ENCODE measurements at places on chromosomes 7 and 10. TPM values are rescaled to one million over a fixed set of nuclear protein-coding genes. Genes with fewer than 3 reads are reported as not detected.

The GPR85 gene
- not detected for total RNA-seq

The AOC1 gene
- not detected for total RNA-seq

The SLC18A2 gene
- not detected for total RNA-seq

The PDE6C gene
- total RNA-seq = not detected

The MUC3A gene
- not detected for total RNA-seq

The VSTM2A gene
- total RNA-seq = not detected

The CALML5 gene
- total RNA-seq = not detected

The TAS2R41 gene
- not detected for total RNA-seq

The BHLHA15 gene
- 0.57 TPM for total RNA-seq

The EBF3 gene
- not detected for total RNA-seq

The ADAM22 gene
- total RNA-seq = 1.5 TPM

DNA sequence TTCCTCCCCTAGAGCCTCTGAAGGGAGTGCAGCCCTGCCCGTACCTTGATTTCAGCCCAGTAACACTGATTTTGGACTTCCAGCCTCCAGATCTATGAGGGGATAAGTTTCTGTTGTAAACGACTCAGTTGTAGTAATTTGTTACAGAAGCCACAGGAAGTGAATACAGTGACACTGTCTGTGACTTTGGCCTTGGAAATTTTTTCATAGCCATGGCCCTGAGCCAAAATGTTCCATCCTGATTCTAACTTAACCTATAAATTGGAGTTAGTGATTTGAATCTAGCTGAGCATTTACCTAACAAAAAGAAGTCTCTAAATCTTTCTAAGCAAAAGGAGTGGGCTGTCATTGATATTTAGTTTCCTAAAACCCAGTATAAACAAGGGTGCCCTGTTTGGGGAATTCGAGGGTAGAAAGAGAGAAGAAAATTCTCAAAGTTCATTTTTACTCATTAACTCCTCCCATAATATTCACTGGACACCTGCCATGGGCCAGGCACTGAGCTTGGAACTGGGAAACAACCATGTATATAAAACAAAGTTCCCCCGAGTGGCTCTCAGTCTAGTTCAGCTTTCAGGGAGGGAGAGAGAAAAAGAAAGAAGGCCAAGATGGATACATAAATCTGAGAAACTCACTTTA lies 162.3 kb downstream of the SKIDA1 start:
- H3K27me3 ChIP-seq = no peaks in the 10 kb centered on the region
- H3K36me3 ChIP-seq = no peaks in the 10 kb centered on the region
- H3K27ac ChIP-seq = no peak overlapping the region
- H3K4me3 ChIP-seq = no peak overlapping the region
- no peak for DNase-seq
- H3K4me1 ChIP-seq = no peaks in the 10 kb centered on the region

GRCh38 chr7:103833401-103833800 lies 156.1 kb downstream of the RELN start:
- no peaks in the 10 kb centered on the region for H3K36me3 ChIP-seq
- no peak overlapping the region for H3K27ac ChIP-seq
- no peaks in the 10 kb centered on the region for H3K4me1 ChIP-seq
- H3K27me3 ChIP-seq = peaks cover 2% of the 10 kb centered on the region

GRCh38 chr7:151313857-151314256 lies 27.8 kb upstream of the NUB1 start:
- H3K27ac ChIP-seq = no peak overlapping the region
- DNase-seq = no peak
- no peak overlapping the region for H3K4me3 ChIP-seq
- peaks cover 3% of the 10 kb centered on the region for H3K27me3 ChIP-seq

- H3K4me1 ChIP-seq = peaks cover 45% of the 10 kb centered on the region
- no peaks in the 10 kb centered on the region for H3K27me3 ChIP-seq
- H3K27ac ChIP-seq = peak overlapping the region; percentile 73
Observed at GRCh38 chr10:29482591-29483431, 152.0 kb downstream of the SVIL start.

DNA sequence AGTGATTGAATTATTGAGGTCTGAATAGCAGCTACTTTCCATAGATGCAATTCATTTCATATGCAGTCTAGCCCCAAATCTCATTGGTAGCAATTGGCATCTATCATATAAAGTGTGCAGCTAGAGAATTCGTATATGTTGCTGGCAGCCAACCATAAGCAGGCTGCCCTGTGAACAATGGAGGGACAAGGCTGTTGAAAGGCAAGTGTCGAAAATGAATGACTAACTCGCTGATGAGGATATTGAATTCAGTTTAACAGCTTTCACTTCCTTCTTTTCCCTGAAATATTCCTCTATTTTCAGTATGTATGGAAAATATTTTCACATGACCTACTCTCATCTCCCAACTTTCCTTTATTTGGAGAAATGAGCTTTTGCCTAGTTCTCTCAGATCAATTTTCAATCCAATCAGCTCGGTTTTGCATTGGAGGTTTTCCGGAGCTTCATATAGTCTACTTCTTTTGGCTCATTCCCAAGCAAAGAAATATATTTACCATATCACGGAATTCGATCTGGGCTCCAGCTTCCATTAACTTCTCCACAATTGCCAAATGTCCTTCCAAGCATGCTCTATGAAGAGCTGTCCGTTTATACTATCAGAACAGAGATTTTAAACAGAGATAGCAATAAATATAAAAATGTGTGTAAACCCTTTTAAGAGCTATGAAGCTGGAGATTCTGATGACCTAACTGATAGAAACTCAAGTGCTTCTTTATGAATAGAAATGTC lies 3.5 kb downstream of the ANKRD1 start:
- no peak for DNase-seq
- no peaks in the 10 kb centered on the region for H3K36me3 ChIP-seq
- H3K4me1 ChIP-seq = no peaks in the 10 kb centered on the region
- H3K27me3 ChIP-seq = peaks cover 23% of the 10 kb centered on the region
- H3K27ac ChIP-seq = no peak overlapping the region

- no peak overlapping the region for H3K27ac ChIP-seq
- H3K36me3 ChIP-seq = no peaks in the 10 kb centered on the region
- no peaks in the 10 kb centered on the region for H3K4me1 ChIP-seq
- no peak for DNase-seq
- H3K27me3 ChIP-seq = peaks cover 47% of the 10 kb centered on the region
- H3K4me3 ChIP-seq = peak overlapping the region; percentile 26
Observed at GRCh38 chr7:150801946-150802771, 1.6 kb downstream of the TMEM176A start.

- H3K27ac ChIP-seq = no peak overlapping the region
- H3K27me3 ChIP-seq = no peaks in the 10 kb centered on the region
- H3K4me1 ChIP-seq = no peaks in the 10 kb centered on the region
- H3K36me3 ChIP-seq = no peaks in the 10 kb centered on the region
- H3K4me3 ChIP-seq = no peak overlapping the region
Observed at GRCh38 chr10:19911886-19912285, 95.7 kb downstream of the PLXDC2 start.

DNA sequence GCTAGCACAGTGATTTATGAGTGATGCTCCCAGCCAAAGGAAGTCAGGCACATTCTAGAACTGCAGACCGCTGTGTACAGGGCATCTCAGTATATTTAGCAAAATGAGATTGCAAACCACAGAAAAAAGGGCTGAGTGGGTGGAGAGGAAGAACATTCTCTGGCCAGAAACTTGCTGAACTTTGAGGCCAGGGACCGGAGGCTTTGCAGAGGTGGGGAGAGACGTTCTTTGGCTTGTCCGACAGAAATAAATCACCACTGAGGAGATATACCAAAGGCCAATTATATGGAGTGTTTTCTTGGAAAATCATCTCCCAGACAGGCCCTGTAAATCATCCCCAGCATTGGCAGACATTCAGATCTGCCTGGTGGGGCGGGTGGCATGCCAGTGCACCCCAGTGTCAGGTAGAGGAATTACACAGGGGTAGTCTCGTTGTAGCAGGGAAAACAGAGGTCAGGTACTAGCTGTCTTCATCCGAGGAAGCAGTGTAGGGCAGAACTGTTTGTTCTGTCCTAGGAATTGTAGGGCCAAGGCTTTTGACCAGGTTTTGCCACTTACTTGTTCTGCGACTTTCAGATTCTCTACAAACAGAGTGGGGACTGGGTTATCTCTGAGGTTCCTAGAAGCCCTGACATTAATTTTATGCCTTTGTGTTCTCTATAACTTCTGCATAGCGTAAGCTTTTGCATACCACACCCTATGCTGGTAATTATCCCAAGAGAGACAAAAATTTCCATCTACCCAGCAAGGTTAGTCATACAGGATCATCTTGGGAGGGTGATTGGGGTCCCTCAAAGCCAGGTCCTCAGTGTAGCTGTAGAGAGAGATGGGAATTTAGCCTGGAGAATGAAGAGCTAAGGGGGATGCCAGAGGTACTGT lies 655.6 kb downstream of the LRMDA start:
- DNase-seq = no peak
- no peak overlapping the region for H3K27ac ChIP-seq
- no peak overlapping the region for H3K4me3 ChIP-seq
- no peaks in the 10 kb centered on the region for H3K4me1 ChIP-seq
- H3K27me3 ChIP-seq = no peaks in the 10 kb centered on the region

GRCh38 chr7:135355377-135356048 lies 121.9 kb downstream of the STRA8 start:
- H3K27me3 ChIP-seq = peaks cover 8% of the 10 kb centered on the region
- H3K4me3 ChIP-seq = no peak overlapping the region
- no peak overlapping the region for H3K27ac ChIP-seq
- no peaks in the 10 kb centered on the region for H3K36me3 ChIP-seq

- H3K4me1 ChIP-seq = no peaks in the 10 kb centered on the region
- no peak overlapping the region for H3K27ac ChIP-seq
- no peak for DNase-seq
- H3K4me3 ChIP-seq = no peak overlapping the region
- no peaks in the 10 kb centered on the region for H3K36me3 ChIP-seq
Observed at GRCh38 chr7:33806298-33807154, 98.8 kb upstream of the BMPER start.

DNA sequence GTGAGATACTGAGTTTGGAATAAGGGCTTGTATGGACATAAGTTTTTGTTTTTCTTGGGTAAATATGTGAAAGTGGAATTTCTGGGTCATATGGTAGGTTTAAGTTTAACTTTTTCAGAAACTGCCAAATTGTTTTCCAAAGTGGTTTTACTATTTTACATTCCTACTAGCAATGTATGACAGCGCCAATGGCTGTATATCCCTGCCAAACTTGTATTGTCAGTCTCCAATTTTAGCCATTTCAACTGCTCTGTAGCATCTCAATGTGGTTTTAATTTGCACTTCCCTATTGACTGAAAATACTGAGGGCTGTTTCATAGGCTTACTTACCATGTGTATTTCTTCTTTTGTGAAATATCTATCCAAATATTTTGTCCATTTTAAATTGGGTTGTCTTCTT lies 90.5 kb upstream of the ZNF32 start:
- no peaks in the 10 kb centered on the region for H3K36me3 ChIP-seq
- no peaks in the 10 kb centered on the region for H3K4me1 ChIP-seq
- peaks cover 13% of the 10 kb centered on the region for H3K27me3 ChIP-seq
- DNase-seq = no peak
- H3K27ac ChIP-seq = no peak overlapping the region

DNA sequence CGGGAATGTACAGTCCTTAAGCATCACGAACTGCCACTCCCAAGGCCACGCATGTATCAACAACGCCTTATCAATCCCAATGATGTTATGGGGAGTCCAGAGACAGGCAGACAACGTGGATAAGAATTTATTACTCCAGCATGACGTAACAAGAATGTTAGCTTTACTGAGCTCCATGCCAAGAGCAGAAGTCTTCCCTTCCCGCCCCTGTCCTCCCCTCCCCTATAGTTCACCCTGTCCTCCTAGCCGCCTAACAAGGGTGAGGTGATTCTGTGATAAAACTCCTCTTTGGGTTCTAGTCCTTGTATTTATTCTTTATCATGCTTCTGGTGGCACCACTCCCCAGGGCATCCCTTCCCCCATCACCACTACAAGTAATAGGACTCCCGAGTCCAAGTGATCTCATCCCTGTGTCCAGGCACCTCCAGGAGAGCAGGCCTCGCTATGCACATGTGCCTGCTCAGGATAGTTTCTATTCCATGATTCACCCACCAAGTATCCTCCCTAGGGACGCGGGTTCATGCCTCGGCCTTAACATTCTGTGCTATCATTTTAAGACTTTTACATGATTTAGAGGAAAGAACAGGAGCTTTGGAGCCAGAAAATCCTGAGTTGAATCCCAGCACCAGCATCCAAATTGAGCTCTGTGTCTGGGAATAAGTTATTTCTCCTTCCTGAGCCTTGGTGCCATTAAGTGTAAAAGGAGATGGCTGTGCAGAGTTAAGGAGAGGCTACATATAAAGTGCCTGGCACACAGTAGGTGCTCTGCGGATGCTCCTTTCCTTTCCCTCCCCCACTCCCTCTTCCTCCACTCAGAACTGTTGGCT lies 15.4 kb downstream of the GSDME start:
- no peak for DNase-seq
- no peaks in the 10 kb centered on the region for H3K4me1 ChIP-seq
- peaks cover 17% of the 10 kb centered on the region for H3K27me3 ChIP-seq
- H3K36me3 ChIP-seq = peaks cover 7% of the 10 kb centered on the region
- no peak overlapping the region for H3K4me3 ChIP-seq
